ENCODE measurements at places on chromosomes 7 and 10.

DNA sequence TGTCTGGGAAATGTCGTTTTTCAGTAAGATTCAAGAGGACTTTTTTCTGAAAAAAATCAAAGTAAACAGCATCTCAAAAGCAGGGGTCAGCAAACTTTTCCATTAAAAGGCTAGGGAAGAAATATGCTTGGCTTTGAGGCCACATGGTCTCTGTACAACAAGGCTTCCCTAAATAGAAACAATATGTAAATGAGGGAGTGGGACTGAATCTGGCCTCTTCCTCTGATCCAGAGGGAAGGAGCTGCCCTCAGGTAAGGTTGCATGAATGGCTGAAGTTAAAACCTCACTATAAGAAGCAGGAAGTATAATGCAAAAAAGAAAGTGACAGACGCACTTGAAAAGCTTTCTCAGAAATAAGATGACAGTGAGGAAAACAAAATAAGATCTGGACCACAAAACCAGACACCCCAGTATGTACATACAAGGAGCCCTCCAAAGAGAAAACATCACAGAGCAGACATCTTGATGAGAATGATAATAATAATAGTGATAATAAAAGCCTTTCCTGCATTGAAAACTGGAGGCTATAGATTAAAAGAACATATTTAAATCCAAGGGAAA is 115.2 kb downstream of the PLXNA4 start:
- no peak for DNase-seq

GRCh38 chr7:28390426-28390825 is 21.9 kb upstream of the CREB5 start:
- no peak for DNase-seq

- DNase-seq = no peak
These were observed 1195.7 kb upstream of the SORCS1 start for GRCh38 chr10:108360187-108360586.

- no peak for DNase-seq
These were observed 2.9 kb upstream of the MLLT10 start for GRCh38 chr10:21531164-21531563.

DNA sequence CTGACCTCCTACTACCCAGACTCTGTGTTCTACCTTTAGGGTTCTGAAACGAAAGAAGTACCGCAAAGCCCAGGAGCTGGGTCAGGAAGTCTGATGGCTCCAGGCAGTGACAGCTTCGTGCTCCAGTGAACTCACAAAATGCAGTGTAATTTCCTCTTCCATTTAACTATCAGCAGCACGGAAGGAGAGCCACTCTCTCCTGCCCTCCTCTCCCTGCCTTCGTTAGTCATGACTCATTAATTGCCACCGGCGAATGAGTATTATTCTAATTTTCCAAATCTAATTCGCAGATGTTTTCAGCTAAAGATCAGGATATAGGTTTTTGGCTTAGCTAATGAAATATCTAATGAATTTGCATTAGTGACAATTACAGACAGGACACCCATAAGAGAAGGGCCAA is 1262.0 kb downstream of the TYW1 start:
- no peak for DNase-seq

GRCh38 chr10:86367152-86367951 is 757 bp upstream of the GRID1 start:
- no peak for DNase-seq

GRCh38 chr10:133379801-133380666 is 972 bp downstream of the PAOX start:
- no peak for DNase-seq

DNA sequence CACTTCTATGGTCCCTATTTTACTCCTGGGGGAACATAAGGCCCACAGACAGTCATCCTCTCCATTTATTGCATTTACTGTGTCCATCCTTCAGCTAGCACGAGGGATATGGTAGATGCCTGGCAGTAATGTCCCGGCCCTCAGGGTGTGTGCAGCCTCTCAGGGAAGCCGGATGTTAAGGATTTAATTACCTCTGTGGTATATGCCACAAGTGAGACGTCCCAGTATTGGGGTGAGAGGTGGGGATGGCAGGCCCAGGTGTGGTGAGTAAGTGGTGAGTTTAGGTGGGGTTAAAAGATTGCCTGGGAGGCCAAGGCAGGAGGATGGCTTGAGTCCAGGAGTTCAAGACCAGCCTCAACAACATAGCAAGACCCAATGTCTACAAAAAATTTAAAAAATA is 144.9 kb downstream of the SH3PXD2A start:
- no peak for DNase-seq

GRCh38 chr7:102302025-102302424 is 15.4 kb downstream of the SH2B2 start:
- DNase-seq = no peak

GRCh38 chr7:100679927-100680575 is 6.5 kb downstream of the GNB2 start:
- DNase-seq = no peak

GRCh38 chr10:27878281-27878680 is 120.6 kb downstream of the ODAD2 start:
- no peak for DNase-seq

DNA sequence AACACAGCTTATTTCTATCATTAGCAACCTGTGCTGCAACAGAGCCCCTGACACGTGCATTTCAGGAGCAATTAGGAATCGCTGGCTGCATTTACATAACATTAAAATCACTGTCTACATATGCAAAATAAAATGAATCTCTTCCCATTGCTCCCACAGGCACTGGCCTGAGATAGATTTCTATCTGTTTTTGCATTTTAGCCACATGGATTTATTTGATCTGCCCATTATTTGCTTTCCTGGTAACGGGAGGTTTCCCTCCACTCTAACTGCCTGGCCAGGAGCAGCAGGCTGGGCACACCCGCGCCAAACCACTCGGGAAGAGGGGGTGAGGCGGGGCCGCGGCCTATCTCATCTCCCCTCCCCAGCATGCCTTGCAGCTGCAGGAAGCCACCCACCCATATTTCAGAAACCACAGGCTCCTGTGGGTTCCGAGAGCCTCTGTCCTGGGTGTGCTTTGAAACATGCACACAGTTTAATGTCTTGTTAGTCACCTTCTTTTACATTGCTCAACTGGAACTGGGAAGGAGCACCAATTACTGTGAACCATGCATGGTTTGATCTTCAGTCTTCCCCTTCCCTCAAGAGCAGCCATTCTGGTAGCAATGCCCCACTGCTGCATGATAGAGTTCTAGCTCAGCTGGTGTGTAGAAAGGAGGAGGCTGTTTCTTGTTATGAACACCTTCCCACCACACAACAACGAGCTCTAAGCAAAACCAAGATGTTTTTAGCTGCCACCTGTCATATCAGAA is 37.7 kb upstream of the IKZF1 start:
- DNase-seq = no peak

DNA sequence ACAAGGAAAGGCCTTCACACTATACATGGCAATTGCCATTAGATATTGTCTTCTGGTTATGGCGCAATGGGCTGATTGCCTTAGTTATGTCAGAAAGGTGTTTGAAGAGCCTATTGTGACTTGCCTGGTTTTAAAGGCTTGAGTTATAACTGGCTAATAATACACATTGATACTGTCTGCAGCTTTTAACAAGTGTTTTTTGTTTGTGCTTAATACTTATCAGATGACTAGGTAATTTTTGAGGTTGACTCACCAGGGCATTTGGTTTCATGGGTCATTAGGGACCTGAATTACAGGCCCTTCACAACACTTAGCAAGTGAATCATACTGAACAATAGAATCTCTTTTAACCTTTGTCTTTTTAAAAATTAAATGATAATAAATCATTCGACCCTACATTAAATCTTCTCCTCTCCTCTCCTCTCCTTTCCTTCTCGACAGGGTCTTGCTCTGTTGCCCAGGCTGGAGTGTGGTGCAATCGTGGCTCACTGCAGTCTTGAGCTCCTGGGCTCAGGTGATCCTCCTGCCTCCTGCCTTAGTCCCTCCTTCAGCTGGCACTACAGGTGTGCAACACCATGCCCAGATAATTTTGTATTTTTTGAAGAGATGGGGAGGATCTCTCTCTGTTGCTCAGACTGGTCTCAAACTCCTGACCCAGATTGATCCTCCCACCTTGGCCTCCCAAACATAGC is 196.3 kb downstream of the JCAD start:
- DNase-seq = no peak

DNA sequence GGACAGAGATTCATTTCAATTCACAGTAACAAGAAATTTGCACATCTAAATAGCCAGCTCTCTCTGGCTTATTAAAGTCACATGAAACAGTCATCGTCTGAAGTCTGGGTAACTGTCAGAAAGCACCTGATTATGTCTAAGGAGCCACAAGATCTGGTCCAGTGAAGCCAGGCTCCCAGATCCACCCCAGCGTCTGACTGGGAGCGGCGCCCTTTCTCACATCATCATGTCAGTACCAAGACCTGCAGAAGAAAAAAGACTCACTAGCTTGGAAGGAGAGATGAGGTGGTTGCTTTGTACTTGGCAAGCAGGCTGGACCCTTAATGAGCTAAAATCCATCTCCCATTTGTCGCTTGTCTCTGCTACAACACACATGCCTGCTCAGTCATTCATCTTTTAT is 58.4 kb downstream of the VOPP1 start:
- DNase-seq = no peak

DNA sequence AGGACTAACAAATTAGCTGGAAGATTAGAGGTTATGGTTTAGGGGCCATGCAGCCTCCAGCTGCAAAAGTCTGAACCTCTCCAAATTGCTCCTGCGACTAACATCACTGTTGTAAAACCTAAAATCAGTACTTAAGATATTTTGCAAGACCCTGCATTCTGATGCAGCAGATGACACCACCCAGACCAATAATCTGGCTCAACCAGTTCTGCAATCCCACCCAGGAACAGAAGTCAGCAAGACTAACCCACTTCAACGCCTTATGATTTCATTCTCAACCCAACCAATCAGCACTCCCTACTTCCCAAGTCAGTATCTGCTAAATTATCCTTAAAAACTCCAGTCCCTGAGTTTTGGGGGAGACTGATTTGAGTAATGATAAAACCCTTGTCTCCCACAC is 250.8 kb upstream of the MBL2 start:
- no peak for DNase-seq

DNA sequence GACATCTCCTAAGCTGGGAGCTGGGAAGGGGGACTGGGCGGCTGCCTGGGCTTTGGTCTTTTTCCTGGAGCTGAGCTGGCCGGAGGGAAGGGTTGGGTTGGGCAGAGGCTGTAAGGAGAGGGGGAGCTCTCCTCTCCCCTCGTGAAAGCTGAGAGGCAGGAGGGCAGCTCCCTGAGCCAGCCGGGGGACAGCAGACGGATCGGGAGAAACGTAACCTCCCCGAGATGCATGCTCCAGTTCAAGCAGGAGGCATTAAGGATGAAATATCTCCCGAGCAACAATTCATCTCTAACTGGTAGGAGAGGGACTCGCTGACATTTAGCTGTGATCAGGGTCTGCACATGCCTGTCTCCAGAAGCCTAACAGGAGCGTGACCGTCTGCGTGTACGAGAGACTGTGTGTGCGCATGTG is 19.9 kb upstream of the LBX1 start:
- no peak for DNase-seq

- peak; percentile 39 for DNase-seq
These were observed 28.4 kb downstream of the DNAJC9 start for GRCh38 chr10:73218431-73219191.

GRCh38 chr7:27164367-27165088 is 809 bp downstream of the HOXA9 start:
- no peak for DNase-seq

DNA sequence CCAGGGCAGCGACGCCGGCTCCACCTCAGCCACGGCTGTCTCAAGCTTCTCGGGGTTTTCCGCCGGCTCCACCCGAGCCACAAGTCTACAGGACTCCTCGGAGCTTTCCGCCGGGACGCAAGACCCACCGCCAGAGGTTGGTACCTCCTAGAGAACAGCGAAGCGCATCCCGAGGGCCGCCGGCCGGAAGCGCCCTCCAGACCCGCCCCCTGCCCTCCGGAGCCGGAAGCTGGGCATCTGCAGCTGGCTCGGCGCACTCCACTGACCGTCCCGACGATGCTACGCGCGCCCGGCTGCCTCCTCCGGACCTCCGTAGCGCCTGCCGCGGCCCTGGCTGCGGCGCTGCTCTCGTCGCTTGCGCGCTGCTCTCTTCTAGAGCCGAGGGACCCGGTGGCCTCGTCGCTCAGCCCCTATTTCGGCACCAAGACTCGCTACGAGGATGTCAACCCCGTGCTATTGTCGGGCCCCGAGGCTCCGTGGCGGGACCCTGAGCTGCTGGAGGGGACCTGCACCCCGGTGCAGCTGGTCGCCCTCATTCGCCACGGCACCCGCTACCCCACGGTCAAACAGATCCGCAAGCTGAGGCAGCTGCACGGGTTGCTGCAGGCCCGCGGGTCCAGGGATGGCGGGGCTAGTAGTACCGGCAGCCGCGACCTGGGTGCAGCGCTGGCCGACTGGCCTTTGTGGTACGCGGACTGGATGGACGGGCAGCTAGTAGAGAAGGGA is at the start of gene MINPP1:
Gene MINPP1 (plus strand): TSS at position 254 of the 726 bp plus-strand sequence. CDS start 23 bp downstream, at position 277.
- DNase-seq = peak; percentile 86

GRCh38 chr7:26090927-26091519 is 61.0 kb upstream of the NFE2L3 start:
- DNase-seq = peak; percentile 73

DNA sequence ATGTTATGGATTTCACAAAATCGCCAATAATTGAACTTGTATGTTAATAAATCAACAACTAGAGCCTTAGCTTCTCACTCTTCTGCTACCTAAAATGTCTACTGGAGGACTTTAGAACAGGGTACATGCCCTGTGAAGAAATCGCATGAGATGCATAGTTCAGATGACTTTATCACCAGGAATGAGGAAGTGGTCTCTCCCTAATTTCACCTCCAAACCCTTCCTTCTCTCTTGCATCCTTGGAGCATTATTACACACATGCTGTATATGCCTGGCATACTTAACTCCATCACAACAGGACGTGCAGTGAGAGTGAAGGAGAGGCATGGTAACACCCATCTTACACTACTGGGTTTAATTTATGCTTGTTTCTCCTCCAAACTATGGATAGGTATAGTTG is 27.8 kb downstream of the RHEB start:
- no peak for DNase-seq

DNA sequence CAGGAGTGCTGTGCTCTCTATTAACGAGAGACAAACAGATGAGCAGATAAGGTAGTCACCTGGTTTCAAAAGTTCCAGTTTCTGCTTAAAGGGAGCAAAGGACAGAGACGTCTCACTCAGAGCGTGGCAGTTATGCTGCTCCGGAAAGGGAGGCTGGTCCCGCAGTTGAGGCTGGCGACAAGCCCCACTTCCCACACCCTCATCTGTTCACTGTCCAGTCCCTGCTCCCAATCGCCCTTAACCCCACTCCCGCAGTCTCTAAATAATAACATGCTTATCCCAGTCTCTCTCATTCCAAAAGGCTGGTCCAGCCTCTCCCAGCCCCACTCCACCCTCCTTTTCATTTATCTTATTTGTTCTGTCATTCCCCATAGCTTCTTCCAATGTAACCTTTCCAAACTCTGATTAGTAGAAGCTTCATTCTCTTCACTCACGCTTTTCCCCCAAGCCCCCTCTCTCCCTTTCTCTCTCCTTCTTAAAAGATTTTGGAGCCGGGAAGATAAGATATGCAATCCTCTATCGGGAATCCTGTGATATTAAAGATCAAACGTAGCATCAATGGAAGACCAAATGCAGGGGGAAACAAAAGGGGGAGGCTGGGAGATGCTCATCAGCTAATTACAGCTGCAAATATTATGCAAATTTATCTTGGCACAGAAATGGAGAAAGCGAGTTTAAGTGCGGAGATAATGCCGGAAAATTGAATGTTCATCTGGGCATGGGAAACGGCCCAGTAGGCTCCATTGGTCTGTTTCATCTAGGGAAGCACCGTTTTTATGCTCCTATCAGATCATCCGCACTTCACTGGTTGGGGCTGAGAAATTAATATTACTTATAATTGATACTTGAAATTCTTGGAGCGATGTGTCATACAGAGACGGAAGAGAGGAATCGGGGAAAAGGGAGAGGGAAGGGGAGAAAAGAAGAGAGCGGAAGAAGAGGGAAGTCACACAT is 16.3 kb upstream of the GATA3 start:
- no peak for DNase-seq
